ENCODE measurements at places on chromosomes 5 and 9. TPM values are rescaled to one million over a fixed set of nuclear protein-coding genes. Genes with fewer than 3 reads are reported as not detected.

Gene GARIN3
- total RNA-seq = not detected

- H3K27me3 ChIP-seq = no peaks in the 10 kb centered on the region
- H3K36me3 ChIP-seq = no peaks in the 10 kb centered on the region
- no peaks in the 10 kb centered on the region for H3K4me1 ChIP-seq
- H3K27ac ChIP-seq = no peak overlapping the region
Observed at GRCh38 chr9:135038331-135038730, 49.1 kb upstream of the OLFM1 start.

DNA sequence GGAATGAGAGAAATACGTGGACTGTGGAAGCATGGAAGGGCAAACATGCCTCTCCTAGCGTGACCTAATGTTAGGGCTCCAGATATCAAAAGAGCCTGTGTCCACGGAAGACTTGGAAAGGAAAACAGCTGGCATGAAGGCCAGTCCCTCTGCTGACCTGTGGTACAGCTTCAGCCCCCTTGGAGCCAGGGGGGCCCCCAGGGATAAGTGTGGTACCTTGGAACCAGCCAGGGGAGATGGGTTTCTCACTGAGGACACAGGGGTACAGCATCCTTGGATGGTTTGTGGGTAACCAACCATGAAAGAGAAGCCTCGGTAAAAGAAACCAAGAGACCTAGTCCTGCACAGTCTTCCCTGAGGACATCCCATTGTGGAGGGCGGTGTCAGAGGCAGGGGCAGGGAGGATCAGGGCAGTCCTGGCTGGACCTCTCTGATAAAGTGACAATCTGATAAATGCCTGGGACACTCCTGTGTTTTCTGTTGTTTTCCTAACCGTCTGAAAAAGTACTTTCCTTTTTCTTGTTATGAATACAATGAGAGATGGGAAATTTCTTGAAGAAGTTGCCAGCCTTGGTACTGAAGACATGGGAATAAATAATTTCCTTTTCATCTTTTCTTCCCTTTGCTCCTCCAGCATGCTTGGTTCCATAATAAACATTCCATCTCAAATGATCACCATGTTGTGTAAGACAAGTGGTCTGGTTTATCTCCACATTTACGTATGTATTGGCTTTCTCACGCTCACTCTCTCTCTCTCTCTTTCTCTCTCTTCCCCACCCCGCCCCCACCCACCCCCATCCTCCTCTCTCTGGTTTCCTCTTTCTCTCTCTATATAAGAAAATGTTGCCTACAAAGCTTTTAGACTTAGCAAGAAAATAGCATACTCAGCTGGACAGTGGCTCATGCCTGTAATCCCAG, 102.1 kb downstream of the SUSD1 start:
- H3K27me3 ChIP-seq = no peaks in the 10 kb centered on the region
- H3K4me1 ChIP-seq = peaks cover 2% of the 10 kb centered on the region
- no peak overlapping the region for H3K27ac ChIP-seq
- DNase-seq = no peak

Gene DMGDH
- 1.1 TPM for total RNA-seq

- peak overlapping the region; percentile 79 for H3K4me3 ChIP-seq
- no peaks in the 10 kb centered on the region for H3K27me3 ChIP-seq
- peaks cover 8% of the 10 kb centered on the region for H3K4me1 ChIP-seq
- H3K36me3 ChIP-seq = no peaks in the 10 kb centered on the region
Observed at GRCh38 chr5:56481428-56482357, 248.6 kb upstream of the ANKRD55 start.

DNA sequence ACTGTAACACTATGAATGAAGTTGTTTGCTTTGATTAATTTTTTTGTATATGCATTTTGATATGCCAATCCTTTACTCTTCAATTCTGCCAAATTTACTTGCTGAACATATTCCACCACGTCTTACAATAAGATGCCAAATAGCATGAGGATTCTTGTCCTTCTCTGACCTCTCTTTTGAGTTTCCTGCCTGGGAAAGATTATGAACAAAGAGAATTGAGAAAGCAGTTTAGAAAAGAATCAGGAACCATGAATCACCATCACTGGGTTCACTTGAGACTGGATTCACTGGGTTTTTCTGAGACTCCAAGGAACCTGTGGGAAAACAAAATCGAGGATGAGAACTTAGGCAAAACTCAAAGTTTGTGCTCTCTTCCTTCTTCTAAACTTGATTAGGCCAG, 256.5 kb downstream of the CETN3 start:
- no peak overlapping the region for H3K27ac ChIP-seq
- no peaks in the 10 kb centered on the region for H3K36me3 ChIP-seq
- no peak for DNase-seq
- no peak overlapping the region for H3K4me3 ChIP-seq

DNA sequence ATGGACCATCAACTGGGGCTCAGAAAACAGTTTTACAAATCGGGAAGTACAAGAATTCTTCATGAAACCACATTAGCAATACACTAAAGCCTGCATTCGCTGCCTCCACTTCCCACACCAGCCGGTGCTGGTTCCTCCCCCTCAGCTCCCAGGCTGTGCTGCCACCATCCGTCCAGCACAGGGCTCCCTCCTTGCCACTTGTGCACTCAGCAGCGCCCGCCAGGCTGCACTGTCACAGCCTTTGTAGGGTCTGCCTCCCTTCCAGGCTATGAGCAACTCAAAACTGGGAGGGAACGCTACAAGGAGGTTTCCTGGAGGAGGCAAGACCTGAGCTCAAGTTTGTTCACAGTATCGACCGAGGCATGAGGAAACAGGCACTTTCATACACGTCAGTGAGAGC, 7.7 kb downstream of the MAPK9 start:
- peaks cover 4% of the 10 kb centered on the region for H3K36me3 ChIP-seq
- DNase-seq = no peak
- no peaks in the 10 kb centered on the region for H3K27me3 ChIP-seq
- no peak overlapping the region for H3K4me3 ChIP-seq
- no peaks in the 10 kb centered on the region for H3K4me1 ChIP-seq

Gene SHISAL2B
- 8.6 TPM for total RNA-seq

- no peak within 1 kb of the TSS for H3K4me3 ChIP-seq
- DNase-seq = no peak
- H3K4me1 ChIP-seq = peaks cover 15% of the 10 kb centered on the region
- H3K27ac ChIP-seq = no peak within 1 kb of the TSS
- no peaks in the 10 kb centered on the region for H3K36me3 ChIP-seq
- H3K27me3 ChIP-seq = no peaks in the 10 kb centered on the region
Observed at GRCh38 chr5:127649018-127649439, at the start of gene CTXN3. Gene CTXN3 (plus strand): TSS chr5:127649082. CDS start chr5:127657522, 8,440 bp downstream.

Gene EPB41L4B
- 23.7 TPM for total RNA-seq

Gene GTF3C4
- total RNA-seq = 39.2 TPM

DNA sequence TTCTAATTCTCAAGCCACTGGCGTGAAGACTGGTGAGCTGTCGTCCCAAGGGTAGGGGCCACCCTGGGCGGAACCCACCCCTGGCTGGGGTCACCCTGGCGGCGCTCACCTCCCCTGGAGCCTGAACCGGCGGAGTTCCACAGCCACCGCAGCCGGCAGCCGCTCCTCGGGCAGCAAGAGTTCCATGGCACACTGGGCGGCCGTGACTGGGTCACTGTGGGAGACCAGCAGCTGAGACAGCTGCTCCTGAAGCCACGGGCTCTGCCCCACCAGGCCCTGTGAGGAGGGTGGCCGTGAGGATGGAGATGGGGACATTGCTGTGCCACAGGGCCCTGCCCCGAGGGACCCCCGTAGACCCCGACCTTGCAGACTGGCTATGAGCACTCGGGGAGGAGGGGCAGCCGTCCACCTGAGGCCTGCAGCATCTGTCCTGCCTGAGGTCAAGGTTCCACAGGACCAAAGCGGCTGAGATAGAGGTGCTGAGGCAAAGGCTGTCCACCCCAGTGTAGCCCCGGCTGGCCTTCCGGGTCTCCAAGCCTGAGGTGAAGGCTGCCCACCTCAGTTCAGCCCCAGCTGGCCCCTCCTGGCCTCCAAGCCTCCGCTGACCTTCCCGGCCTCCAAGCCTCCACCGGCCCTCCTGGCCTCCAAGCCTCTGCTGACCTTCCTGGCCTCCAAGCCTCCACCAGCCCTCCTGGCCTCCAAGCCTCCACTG, 50.6 kb upstream of the NRARP start:
- DNase-seq = no peak
- H3K36me3 ChIP-seq = no peaks in the 10 kb centered on the region
- no peaks in the 10 kb centered on the region for H3K27me3 ChIP-seq
- H3K27ac ChIP-seq = no peak overlapping the region
- no peak overlapping the region for H3K4me3 ChIP-seq
- no peaks in the 10 kb centered on the region for H3K4me1 ChIP-seq

DNA sequence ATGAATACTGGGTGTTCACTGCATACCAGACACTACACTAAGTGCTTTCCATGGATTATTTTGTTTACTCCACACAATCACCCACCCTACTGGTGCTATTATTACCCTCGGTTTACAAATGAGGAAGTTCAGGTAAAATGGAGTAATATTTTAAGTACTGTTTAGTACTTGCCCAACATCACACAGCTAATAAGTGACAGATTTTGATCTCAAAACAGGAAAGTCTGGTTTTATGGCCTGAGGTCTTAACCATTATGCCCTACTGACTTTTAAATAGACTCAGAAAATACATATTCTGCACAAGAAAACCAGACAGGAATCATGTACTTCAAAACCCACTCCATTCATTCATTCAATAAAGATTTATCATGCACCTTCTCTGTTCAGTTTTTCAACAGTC, 431.0 kb upstream of the TLE4 start:
- no peak overlapping the region for H3K27ac ChIP-seq
- no peaks in the 10 kb centered on the region for H3K27me3 ChIP-seq
- no peak for DNase-seq
- no peak overlapping the region for H3K4me3 ChIP-seq

Gene SETX
- total RNA-seq = 33.2 TPM

GRCh38 chr5:78899922-78900362, 85.2 kb downstream of the ARSB start:
- DNase-seq = peak; percentile 79
- no peaks in the 10 kb centered on the region for H3K27me3 ChIP-seq
- no peaks in the 10 kb centered on the region for H3K36me3 ChIP-seq
- peaks cover 3% of the 10 kb centered on the region for H3K4me1 ChIP-seq

- H3K27me3 ChIP-seq = no peaks in the 10 kb centered on the region
- no peak for DNase-seq
- no peaks in the 10 kb centered on the region for H3K4me1 ChIP-seq
- no peaks in the 10 kb centered on the region for H3K36me3 ChIP-seq
Observed at GRCh38 chr5:93438124-93438523, 142.9 kb downstream of the NR2F1-AS1 start.

- no peak overlapping the region for H3K4me3 ChIP-seq
- no peaks in the 10 kb centered on the region for H3K36me3 ChIP-seq
- no peaks in the 10 kb centered on the region for H3K4me1 ChIP-seq
- no peaks in the 10 kb centered on the region for H3K27me3 ChIP-seq
- no peak overlapping the region for H3K27ac ChIP-seq
Observed at GRCh38 chr5:165370233-165370632, 1864.8 kb downstream of the MAT2B start.
